ENCODE measurements at places on chromosomes 13 and 19. TPM values are rescaled to one million over a fixed set of nuclear protein-coding genes. Genes with fewer than 3 reads are reported as not detected.

GRCh38 chr13:20924758-20925394 is 22.3 kb upstream of the XPO4 start:
- DNase-seq = peak; percentile 77

LHB gene
- total RNA-seq = not detected

GRCh38 chr13:33058776-33059327 is 42.6 kb downstream of the KL start:
- no peak for DNase-seq

DNA sequence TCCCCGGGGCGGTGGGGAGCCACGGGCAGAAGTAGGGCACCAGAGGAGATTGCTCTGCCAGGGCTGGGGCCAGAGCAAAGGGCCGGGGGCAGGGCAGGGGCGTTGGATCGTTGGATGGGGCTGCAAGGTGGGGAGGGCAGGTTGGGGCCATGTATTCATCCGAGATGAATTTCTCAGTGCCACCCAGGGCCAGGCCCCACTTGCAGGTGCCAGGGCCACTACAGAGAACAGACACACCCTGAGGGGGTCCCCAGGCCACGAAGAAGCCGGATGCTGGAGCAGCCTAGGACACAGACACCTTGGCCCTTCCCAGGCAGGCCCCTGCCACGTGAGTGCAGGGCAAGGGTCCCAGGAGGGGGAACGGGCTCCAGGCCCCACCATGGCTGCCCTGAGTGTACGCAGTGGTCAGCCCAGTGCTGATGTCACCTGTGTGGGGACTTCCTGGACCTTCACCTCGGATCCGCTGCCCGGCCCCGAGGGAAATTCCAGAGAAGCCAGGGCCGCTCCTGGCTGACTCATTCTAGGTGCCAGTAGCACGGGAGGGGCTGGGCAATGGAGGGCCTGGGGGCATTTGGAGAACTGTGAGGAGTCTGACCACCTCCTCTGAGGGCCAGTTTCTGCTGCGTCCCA is 9.6 kb upstream of the SBNO2 start:
- DNase-seq = no peak

RFPL4A gene
- total RNA-seq = not detected

GRCh38 chr13:27034678-27035111 is 136.9 kb downstream of the USP12 start:
- DNase-seq = no peak

DNA sequence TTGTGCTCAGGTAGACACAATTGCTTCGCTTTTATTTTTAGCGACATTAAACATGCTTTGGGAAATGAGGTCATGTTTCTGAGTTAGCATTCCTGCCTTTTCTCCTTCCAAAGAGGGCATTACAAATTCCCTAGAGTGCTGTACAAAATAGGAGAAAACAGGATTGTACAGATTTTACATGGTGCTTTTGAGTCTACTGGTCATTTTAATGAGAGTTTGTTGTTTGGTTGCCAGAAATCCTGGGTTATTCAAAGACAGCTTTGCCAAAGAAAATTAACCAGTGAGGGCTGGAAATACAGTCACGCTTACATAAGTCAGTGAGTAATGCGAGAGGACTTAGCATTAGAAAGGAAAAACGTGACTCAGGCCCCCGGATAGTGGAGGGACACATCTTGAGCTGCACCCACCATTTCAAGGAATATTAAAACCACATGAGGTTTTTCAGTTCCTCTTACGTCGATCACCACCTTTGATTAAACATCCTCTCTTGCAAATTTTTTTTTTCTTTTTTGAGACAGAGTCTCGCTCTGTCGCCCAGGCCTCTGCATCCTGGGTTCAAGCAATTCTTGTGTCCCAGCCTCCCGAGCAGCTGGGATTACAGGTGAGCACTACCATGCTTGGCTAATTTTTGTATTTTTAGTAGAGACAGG is 55.4 kb downstream of the SACS start:
- no peak for DNase-seq

GRCh38 chr19:3109491-3109890 is 15.3 kb downstream of the GNA11 start:
- peak; percentile 56 for DNase-seq

DNA sequence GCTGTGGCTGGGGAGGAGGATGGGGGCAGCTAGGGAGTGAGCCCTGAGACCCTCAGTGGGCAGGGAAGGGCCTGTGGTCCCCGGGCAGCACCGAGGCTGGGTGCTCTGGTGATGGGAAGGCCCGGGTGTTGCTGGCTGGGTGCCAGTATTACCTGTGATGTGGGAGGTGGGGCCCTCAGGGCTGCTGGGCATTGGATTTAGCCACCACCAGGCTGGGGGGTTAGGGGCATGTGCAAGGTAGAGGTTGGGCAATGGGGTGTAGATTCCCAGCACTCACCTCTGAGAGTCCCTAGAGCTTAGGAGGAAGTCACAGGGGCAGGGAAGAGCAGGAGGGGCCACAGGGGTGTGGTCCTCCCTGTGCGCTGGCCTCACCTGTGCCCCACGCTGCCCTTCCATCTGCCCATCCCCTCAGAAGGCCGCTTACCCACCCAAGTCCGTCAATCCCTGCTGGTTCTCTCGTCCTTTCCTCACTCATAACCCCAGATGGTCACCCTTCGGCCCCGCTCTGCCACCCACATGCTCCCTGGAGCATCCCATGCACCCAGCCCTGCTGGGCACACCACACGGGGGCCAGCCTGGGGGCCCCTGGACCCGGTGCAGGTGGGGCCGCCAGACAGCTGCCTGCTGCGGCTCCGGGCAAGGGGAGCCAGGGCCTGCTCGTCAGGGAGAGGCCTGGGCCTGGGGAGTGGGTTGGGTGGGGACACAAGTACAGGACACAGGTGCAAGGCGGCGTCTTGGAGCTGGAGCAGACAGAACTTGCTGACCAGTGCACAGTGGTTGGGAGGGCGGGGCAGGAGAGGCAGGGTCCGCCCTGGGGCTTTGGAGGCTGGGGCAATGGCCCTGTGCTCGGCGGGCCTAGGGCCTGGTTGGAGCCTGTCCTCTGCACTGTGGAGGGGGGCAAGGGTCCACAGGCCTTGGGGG is 12.5 kb downstream of the EPN1 start:
- DNase-seq = peak; percentile 43

- DNase-seq = no peak
Measured at GRCh38 chr19:40089462-40089861, 1.3 kb downstream of the ZNF780A start.

DNA sequence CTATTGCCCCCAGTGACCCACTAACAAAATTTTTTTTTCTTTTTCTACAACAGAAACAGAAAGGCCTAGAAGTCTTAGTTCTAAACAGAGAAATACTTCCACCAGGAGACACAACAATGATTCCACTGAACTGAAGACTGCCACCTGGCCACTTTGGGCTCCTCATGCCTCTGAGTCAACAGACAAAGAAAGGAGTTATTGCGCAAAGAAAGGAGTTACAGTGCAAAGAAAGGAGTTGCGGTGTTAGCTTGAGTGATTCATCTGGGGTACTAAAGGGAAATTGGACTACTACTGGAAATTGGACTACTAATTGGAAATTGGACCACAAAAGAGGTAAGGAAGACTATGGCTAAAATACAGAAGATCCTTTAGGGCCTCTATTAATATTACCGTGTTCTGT is 116.6 kb downstream of the PCDH17 start:
- DNase-seq = no peak

ZNF682 gene
- 7.0 TPM for total RNA-seq

ETHE1 gene
- total RNA-seq = 15.2 TPM

DNA sequence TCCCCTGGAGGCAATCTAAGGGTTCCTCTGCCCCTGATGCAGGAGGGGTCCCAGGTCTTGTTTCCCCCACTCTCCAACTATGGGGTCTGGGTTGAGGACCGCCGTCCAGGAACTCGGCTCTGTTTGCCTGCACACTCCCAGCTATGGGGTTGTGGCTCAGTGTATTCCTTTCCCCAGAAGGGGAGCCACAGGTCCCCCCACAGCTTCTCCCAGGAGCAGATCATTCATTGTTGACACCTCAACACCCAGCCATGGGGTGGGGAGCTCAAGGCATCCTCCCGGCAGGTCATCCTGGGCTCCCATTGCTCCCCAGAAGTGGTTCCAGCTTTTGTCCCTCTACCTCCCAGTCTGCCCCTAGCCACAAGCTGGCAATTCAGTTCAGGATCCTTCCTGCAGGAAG is 975 bp downstream of the ZNF358 start:
- DNase-seq = no peak

DNA sequence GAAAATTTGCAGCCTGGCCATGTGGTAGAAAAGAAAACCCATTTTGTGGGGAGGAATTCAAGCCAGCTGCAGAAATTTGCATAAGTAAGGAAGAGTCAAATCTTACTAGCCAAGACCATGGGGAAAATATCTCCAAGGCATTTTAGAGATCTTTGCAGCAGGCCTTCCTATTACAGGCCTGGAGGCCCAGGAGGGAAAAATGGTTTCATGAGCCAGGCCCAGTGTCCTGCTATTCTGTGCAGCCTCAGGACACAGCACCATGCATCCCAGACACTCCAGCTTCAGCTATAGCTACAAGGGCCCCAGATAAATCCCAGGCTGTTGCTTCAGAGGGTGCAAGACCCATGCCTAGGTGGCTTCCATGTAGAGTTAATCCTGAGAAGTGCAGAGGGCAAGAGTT is 1590.1 kb upstream of the PRR20A start:
- no peak for DNase-seq

NDUFA13 gene
- total RNA-seq = 1,344 TPM

PRTN3 gene
- total RNA-seq = not detected

DNA sequence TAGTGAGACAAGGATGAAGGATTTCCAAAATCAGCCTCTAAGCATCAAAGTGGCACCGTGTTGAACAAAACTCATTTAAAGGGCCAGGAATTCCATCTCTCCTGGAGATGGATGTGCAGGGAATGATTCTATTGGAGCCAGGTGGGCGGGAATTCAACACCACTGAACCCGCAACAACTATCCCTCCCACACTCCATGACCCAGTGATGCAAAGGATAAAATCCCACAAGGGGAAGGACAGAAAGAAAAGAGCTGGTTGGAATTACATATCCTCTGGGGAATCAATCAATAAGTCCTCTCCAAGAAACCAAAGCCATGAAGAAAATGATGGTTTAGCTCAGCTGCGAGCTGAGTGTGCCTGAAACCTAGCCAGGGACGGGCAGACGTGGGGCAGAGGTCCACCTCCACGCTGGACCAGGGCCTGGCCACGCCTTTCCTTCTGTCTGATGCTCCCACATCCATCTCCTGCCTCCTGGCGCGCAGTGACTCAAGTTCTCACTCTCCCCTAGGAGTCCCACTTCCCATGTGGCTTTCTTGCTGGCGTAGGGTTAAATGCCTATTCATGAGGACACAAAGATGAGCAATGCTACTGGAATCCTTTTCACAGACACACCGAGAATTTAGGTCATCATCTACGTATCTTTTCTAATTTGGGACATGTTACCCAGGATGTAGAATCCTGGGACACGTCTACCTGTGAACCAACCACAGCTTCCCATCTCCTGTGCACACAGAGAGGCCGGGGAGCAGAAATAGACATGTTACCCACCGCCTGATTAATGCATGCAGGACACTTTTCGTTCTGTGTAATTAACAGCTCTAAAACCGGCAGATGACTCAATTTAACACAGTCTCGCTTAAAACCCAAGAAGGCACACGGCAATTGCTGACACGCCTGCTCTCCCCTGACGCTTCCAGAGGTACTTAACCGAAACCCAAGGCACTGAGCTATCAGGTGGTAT is 48.6 kb downstream of the PEPD start:
- no peak for DNase-seq

DNA sequence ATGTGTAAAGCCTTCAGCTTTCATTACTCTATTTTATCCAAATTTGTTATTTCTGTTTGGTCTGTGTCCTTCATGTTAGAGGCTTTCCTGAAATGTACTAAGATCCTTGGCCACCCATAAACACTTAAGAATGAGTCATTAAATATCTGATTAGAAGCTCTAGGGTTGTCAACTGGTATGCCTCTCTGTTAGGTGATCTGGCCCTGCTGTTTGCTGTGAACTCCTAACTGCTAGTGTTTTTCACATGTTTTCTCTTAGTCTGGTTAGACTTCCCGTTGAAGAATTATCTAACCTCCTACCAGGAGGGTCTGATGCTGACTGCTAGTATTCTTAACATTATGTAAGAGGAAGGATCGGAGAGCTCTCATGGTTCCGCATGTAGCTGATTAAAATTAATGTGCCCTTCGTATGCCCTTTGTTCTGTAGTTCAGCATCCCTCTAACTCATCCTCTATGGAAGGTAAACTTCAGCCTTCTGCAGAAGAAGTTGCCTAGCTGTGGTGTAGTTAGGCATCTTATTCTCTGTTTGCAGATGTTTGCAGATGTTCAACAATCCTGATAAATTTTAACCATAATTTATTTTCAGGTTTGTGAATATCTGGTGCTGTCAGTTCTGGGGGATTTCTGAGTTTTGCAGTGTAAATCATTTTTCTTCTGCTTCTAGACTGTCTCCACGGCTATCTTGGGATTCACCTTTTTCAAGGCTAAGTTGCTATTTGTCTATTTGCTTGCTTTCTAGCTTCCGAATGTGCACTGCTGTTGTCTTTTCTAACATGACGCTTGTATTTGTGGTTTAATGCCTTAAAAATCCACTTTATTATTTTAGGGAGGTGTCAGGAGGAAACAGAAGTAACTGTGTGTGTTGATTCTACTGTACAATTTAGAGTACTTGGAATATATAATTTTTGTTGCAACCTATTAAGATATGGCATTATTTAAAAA is 207.2 kb upstream of the SPRY2 start:
- DNase-seq = no peak

FPR3 gene
- 7.2 TPM for total RNA-seq

- DNase-seq = no peak
Measured at GRCh38 chr19:30590596-30591229, 218.5 kb downstream of the ZNF536 start.

DNA sequence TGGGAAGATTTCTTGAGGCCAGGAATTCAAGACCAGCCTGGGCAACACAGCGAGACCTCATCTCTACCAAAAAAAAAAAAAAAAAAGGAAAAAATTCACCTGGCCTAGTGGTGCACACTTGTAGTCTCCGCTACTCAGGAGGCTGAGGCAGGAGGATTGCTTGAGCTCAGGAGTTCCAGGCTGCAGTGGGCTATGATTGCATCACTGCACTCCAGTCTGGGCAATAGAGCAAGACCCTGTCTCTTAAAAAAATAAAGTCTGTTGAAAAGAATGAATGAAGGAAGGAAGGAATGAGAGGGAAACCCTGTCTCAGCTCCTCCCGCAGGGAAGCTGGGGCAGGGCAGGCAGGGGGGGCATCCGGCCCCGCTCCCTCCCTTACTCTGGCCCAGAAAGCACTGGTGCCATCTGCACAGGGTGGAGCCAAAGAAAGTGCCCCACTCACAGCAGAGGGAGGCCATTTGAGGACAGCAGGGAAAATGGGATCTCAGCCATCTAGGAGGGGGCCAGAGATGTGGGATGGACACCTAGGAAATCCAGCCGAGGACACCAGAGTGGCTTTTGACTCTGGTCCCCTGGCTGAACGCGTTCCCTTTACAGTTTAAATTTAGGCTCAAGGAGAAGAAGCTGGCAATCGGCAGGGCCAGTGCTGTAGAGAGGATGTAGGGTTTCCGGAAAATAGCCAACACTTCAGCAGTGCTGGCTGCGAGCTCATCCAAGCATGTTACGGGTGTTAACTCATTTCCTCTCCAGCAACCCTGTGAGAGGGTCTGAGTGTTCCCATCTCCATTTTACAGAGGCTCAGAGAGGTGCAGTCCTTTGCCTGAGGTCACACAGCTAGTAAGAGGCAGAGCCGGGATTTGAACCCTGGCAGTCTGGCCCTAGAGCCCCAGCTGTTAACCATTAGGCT is 3.6 kb upstream of the HPN start:
- DNase-seq = peak; percentile 65

GRCh38 chr13:101941095-101941783 is 460.6 kb downstream of the FGF14 start:
- no peak for DNase-seq

- no peak for DNase-seq
Measured at GRCh38 chr19:37991176-37991835, 84.3 kb downstream of the SIPA1L3 start.
